ENCODE measurements at places on chromosomes 16 and 17.

GRCh38 chr16:67017421-67017750 lies 11.6 kb upstream of the CBFB start:
- DNase-seq: no peak

GRCh38 chr17:73394512-73395450 lies 83.0 kb upstream of the CDC42EP4 start:
- DNase-seq: no peak

GRCh38 chr16:87178177-87178863 lies 138.9 kb downstream of the C16orf95 start:
- no peak for DNase-seq

DNA sequence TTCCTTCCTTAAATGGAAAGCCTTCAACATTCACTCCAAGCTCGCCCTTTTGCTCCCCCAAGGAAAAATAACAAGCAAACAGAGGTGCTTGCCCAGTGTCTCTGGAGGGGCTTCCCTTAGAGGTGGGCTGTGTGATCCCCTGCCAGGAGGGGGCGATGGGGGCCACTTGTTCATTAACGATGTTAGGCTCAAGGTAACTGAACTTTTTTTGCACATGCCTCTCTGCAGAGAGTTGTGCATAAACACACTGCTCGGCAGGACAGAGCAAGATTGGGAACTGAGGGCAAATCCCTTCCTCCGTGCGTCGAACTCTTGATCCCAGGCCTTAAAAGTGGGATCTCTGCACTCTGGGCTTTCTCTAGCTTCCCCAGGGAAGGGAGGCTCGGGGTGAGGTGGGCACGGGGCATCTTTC lies 15.5 kb upstream of the NAGLU start:
- no peak for DNase-seq

- no peak for DNase-seq
Measured at GRCh38 chr17:74449306-74449705, 17.1 kb upstream of the CD300A start.

DNA sequence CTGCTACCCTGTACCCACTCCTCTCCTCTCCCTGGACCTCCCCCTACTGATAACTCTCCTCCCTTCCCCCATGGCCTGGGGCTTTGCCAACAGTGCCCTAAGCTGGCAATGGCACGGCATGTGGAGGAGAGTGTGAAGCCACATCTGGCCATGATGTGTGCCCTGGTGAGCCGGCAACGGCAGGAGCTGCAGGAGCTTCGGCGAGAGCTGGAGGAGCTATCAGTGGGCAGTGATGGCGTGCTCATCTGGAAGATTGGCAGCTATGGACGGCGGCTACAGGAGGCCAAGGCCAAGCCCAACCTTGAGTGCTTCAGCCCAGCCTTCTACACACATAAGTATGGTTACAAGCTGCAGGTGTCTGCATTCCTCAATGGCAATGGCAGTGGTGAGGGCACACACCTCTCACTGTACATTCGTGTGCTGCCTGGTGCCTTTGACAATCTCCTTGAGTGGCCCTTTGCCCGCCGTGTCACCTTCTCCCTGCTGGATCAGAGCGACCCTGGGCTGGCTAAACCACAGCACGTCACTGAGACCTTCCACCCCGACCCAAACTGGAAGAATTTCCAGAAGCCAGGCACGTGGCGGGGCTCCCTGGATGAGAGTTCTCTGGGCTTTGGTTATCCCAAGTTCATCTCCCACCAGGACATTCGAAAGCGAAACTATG lies 5.2 kb downstream of the TRAF4 start:
- DNase-seq: no peak

DNA sequence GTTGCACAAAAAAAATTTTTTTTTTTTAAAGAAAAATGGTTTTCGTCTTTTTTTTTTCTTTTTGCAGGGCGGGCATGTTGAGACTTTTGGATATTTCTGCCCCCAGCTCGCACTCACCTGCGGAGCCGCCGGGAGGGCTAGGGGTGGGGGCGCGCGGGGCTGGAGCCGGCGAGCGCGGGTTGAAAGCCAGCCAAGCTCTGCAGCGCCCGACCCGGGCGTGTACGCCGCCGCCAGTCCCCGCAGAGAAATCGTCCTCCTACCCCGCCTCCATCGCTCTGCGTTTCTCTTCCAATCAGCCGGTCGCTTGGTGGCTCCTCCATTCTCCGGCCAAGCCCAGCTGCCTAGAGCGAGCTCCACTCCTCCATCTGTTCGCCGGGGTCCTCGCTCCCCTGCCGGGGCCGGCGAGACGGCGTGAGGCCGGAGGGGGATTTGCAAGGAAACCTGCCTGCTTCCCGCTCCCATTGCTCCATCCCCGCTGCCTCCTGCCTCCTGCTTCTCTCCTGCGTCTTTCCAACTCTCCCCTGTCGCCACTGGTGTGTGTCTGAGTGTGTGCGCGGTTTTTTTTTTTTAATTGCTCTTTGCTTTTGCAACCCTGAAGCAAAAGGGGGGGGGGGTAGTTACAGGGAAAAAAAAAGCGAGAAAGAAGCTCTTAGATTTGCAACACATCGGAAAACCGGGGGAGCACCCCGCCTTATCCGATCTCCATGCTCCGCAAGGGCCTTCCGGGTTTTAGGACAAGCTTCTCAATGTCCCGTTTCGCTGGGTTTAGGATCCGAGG lies 1.8 kb upstream of the UBTF start:
- DNase-seq: peak; percentile 94

- DNase-seq: no peak
Measured at GRCh38 chr16:20905576-20905975, 5.0 kb downstream of the LYRM1 start.

- no peak for DNase-seq
Measured at GRCh38 chr17:27808628-27809027, 8.3 kb upstream of the NOS2 start.

GRCh38 chr16:56936491-56936890 lies 4.5 kb downstream of the HERPUD1 start:
- peak; percentile 77 for DNase-seq

All from adipocyte (in vitro differentiated cells).